Activated T-helper 1 cell treated with anti-CD3 and anti-CD28 coated beads, Interleukin-12 subunit alpha, Interleukin-12 subunit beta, Interleukin-2, Interleukin-4 antibody, amounts not matched to agents 30 ng/mL and 10 ng/mL and 1 ng/mL, durations not matched to agents 14 hours and 24 hours and 36 hours (primary cell): ENCODE measurements at places on chromosomes 11 and 22.

DNA sequence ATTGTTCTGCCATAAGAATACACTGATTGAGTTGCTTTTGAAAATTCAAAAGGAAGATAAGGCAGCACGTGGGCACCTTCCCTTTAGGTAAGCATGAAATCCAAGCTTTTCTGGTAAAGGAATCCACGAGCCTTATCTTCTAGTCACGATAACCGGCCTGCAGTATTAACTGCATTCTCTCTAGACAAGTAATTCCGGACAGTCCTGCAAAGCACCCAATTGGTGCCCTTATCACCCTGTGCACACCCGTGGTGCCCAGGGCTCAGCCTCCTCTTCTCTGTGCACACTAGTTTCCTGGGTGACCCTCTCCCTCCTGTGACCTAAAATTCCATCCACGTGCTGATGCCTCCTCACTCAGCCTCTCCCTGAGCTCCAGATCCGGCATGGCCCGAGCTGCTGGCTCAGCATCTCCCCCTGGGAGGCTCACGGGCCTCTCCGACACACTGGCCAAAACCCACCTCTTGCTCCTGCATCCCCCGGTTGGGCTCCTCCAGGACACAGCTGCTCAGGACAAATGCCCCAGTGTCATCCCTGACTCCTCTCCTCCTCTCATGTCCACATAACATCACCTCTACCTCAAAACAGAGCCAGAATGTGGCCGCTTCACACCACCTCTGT, 63.7 kb downstream of the PACSIN2 start:
- DNase-seq = no peak

GRCh38 chr22:31262312-31263133, 29.8 kb downstream of the PIK3IP1 start:
- DNase-seq = no peak

GRCh38 chr22:40215266-40215665, 37.5 kb downstream of the TNRC6B start:
- no peak for DNase-seq

- no peak for DNase-seq
Measured at GRCh38 chr11:46012185-46012584, 89.7 kb downstream of the LARGE2 start.

DNA sequence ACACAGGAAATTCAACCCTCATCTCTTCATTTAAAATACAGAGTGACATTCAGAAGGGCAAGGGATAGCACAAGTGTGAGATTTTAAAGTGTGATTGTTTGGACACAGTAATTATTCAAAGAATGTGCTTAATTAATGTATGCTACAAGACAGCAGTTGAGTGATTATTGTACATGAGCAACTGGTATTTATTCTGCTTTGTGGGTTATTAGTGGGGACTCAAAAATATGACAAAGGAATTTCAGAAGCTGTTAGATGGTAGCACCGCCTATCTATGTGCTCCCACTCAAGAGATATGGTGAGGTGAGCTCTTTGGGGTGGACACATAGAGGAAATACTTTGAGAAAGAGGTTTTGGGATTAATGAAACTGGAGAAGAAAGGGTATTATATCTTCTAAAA, 5.8 kb upstream of the HBD start:
- DNase-seq = no peak

- DNase-seq = no peak
Measured at GRCh38 chr11:17572359-17572690, 25.3 kb downstream of the OTOG start.

GRCh38 chr11:60871378-60872061, 4.2 kb downstream of the ZP1 start:
- DNase-seq = no peak

DNA sequence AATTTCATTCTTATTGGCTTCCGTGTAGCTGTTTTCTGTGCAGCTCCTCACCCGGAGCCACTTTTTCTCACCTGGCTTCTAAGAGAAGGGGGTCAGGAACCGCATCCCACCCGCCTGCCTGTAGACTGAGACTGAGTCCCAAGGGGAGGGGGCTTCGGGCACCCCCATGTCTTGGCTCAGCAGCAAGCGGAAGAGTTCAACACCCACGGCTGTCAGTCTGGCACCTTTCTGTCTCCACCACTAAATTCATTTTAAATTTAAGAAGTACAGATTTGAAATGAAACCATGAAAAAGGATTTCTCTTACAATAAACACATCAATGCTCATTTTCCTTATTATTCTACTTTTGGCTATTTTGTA, 66.7 kb downstream of the EFCAB6 start:
- no peak for DNase-seq

- no peak for DNase-seq
Measured at GRCh38 chr11:16759857-16760508, 21.5 kb downstream of the C11orf58 start.
